ENCODE measurements at places on chromosomes 7 and 10.

GRCh38 chr10:80359644-80360043 lies 3.1 kb downstream of the DYDC2 start:
- no peak for DNase-seq

- DNase-seq, result no peak
These were observed 6.5 kb downstream of the ELFN1 start for GRCh38 chr7:1676550-1677078.

DNA sequence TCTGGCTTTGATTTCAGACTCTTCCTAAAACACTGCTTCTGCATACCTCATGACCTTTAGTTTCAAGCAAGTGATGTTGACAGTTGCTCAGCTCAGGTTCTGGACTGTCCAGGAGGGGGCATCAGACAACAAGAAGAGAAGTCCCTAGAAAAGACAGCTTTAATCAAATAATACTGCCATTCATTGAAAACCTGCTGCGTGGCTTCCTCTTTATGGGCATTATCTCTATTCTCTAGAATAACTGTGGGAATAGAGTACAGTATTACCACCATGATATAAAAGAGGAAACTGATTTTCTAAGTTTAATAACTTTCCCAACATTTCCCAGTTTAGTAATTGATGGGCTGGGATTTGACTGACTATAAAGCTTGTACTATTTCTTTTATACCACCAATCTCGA lies 170.4 kb downstream of the SNX13 start:
- peak; percentile 61 for DNase-seq

DNA sequence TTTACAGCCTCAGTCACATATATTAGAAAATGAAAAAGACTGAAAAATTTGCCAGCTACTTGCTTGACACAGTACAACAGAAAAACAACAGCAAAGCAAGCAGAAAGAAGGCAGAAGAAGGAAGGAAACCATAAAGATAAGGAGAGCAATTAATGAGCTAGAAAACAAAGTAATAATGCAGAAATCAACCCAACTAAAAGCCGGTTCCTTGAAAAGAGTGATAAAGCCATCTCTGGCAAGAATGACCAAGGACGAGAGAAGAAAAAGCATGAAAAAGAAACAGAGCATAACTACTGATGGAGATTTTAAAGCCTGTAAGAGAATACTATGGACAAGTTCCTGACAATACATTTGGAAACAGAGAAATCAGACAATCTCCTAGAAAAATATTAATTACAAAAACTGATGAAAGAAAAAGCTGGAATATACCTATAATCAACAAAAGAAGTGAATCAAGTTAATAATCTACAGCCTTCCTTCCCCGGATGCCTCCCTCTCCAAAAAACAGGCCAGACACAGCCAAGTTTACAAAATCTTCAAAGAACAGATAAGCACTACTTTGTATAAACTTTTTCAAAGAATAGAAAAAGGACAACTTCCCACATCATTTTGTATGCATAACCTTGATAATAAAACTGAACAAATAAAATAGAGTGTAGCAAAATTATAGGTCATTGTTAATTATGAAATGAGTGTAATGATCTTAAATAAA lies 204.0 kb downstream of the BAMBI start:
- DNase-seq, result no peak

DNA sequence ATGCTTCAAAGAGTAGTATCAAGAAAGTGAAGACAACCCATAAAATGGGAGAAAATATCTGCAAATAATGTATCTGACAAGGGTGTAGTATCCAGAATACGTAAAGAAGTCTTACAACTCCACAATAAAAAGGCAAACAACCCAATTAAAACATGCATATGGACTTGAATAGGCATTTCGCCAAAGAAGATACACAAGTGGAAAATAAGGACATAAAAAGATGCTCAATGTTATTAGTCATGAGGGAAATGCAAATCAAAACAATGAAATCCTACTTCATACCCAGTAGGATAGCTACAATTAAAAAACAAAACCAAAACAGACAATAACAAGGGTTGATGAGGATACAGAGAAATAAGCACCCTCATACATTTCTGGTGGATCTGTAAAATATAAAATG lies 79.2 kb downstream of the NUDCD3 start:
- no peak for DNase-seq

GRCh38 chr7:106418094-106418493 lies 133.3 kb upstream of the NAMPT start:
- DNase-seq, result peak; percentile 19

DNA sequence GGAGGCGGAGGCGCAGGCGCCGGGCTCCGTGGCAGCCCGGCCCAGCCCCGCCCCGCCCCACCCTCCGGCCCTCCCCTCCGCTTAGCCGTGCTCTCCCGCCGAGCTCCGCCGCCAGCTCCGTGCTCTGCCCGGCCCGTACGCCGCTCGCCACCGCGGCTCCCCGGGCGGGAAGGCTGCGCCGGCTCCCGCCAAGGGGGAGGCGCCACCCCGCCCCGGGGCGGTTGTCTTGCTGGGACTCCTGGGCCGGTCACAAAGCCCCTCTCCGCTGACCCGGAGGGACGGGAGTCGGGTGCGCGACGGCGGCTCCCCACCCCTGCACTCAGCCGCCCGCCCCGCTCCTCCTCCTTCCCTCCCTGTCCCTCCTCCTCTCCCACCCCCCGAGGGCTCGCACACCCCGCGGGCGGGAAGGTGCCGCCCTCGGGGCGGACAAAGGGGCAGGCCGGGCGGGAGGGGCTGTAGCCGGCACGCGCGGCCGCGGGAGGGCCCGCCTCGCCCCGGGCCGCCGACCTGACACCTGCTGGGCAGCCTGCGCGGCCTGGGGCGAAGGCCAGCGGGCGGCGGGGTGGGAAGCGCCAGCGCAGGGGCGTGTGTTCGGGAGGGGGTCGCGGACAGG lies 11.5 kb upstream of the SP8 start:
- no peak for DNase-seq

- no peak for DNase-seq
These were observed 40.0 kb downstream of the ZNF438 start for GRCh38 chr10:30991647-30992011.

DNA sequence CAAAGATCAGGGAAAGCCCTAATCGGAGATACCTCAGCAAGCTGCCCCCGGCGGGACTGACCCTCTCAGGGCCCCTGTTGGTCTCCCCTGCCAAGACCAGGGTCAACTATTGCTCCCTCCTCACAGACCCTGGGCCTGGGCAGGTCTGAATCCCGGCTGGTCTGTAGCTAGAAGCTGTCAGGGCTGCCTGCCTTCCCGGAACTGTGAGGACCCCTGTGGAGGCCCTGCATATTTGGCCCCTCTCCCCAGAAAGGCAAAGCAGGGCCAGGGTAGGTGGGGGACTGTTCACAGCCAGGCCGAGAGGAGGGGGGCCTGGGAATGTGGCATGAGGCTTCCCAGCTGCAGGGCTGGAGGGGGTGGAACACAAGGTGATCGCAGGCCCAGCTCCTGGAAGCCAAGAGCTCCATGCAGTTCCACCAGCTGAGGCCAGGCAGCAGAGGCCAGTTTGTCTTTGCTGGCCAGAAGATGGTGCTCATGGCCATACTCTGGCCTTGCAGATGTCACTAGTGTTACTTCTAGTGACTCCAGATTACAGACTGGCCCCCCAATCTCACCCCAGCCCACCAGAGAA lies 24.1 kb downstream of the TBATA start:
- DNase-seq, result peak; percentile 22

- no peak for DNase-seq
These were observed 100.9 kb downstream of the XRCC2 start for GRCh38 chr7:152574892-152575548.
